ENCODE measurements at places on chromosomes 2 and 18. TPM values are rescaled to one million over a fixed set of nuclear protein-coding genes. Genes with fewer than 3 reads are reported as not detected.
A peak's percentile ranks its signal among the peaks of the same experiment; 100 is the strongest.

MATN3 gene
- polyA plus RNA-seq = 0.32 TPM

DNA sequence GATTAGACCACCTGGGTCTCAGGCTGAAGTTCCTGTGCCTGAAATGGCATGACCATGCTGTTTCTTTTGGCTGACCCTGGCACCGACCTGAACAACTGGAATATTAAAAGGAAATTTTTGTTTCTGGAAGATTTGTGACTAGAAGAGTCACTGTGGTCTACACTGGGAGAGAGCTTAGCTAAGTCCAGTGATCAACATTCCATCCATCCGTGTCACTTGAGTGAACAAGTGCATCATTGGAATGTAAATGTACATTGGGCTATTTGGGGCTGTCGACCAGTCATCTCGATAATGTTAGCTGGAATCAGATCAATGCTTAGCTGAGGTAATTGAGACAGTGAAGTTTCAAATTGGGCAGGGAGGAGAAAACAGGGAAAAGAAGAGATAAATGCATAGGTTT lies 95.4 kb upstream of the CCDC85A start:
- DNase-seq = no peak

DNA sequence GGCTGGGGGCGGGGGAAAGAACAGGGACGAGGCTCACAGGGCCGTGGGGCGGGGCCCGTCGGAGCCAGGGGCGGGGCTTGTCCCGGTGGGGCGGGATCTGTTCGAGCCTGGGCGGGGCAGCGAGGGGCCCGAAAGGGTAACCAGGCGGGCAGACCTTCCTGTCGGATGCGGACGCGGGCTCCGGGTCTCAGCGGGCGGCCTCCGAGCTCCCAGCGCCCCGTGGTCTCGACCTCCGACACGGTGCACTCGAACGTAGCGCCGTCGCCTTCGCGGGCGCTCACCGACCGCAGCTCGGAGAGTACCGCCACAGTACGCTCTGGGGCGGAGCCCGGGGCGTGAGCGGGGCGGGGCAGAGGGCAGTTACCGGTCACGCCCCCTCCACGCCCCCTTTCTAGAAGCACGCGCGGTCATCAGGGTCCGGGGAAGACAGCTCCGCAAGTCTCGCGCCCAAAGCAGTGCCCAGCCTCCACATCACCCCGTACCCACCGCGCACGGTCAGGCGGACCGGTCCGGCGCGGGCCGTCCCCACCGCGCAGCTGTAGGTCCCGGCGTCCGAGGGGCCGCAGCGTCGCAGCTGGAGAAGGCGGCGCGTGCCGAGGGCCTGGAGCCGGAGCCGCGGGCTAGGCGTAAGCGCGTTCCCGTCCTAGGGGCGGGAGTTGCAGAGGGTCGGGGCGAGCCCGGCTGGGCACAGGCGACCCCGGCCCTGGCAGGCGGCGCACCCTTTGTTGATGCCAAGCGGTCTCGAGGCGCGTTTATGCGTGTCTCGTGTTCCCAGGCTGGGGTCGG lies 8.7 kb downstream of the TMEM198 start:
- DNase-seq = peak; percentile 93

C2orf80 gene
- not detected for polyA plus RNA-seq

- DNase-seq = no peak
Observed at GRCh38 chr2:69567909-69568300, 75.6 kb downstream of the AAK1 start.

DNA sequence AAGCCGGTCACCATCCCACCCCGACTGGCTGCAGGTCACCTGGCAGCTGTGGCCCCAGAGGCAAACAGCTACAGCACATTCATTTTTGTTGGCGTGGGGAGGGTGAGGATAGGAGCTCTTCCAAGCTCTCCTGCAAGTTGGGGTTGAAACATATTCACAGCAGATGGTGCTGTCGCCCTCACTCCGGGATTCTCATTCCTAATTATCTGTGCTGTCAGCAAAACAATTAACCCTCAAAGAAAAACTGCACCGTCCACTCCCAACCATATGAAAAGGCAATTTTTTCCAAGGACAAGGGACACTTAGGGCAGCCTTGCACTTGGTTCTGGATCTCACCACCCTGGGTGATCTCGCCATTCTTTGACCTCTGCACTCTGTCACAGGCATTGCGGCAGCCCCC lies 68.6 kb downstream of the ZBTB7C start:
- no peak for DNase-seq

DNA sequence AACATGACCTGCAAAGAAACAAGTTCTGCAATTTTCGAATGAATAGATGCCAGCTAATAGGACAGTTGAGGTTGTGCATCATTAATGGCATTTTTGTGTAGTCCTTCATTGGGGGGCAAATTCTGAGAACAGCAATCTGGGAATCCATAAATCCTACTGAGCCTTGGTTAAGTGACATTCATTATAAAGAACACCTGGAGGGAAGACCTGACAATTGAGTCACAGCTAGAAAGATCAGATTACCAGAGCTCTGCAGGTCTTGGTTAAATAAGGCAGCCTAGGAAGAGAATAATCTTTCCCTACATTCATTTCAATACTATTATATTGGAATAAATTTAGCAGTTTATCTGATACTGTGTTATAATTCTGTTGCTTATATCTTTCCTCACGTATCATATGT lies 14.3 kb downstream of the KCNH7 start:
- DNase-seq = no peak

- DNase-seq = peak; percentile 60
Observed at GRCh38 chr2:84290537-84290936, 168.5 kb downstream of the SUCLG1 start.

DNA sequence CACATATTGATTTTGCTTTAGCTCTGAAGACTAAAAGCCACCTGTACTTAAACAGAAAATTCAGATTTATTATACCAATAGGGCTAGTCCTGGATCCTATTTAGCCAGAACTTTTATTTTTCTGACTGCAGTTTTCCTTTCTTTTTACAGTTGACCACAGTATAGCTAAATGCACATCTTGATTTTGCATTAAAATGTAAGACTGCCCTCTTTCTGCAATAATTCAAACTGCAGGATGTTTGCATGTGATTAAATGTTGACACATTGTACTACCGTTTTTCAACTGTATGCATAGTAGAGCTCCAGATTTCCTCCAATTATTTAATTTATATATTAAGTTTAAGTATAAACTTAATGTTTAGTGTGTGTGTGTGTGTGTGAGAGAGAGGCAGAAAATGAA lies 1262.9 kb downstream of the SUCLG1 start:
- DNase-seq = no peak

LCT gene
- 0.03 TPM for polyA plus RNA-seq

DNA sequence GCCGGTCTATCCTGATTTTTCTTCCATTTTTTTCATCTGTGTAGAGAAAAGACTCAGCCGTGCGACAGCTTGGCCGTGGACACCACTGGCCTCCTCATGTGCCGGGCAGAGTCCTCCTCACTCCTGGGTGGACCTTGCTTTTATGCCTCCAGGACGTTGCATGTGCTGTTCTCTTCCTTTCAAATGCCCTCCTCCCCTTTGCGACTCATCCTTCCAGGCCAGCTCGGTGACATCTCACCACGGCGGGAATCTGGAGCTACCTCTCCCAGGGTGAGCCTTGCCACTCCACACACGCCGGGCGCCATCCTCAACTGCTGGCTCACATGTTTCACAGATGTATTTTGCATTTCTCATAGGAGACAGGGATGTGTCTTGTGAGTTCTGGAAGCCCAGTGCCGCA lies 198.5 kb upstream of the HDAC4 start:
- peak; percentile 58 for DNase-seq

DNA sequence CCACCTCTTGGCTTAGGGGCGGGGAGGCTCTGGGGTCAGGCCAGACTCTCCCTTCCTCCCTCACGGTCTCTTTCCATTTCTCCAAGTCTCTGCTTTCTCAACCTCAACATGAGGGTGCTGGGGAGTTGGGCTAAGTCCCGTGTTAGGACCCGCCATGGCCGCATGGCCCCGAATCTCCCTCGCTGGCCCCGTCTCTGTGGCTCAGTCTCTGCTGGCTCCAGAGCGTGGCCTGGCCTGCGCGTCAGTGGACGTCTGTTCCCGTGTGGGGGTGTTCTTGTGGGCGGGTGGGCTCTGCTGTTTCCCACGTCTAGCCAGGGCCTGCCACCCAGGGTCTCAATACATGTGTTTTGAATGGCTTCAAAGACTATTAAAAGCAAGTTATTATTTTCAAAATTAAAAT lies 12.4 kb downstream of the ALLC start:
- no peak for DNase-seq

- DNase-seq = no peak
Observed at GRCh38 chr2:69779258-69780001, 37.5 kb downstream of the ANXA4 start.

ANKRD62 gene
- polyA plus RNA-seq = not detected

EVA1A gene
- polyA plus RNA-seq = 1.2 TPM

RPS27A gene
- polyA plus RNA-seq = 3,781 TPM

GRCh38 chr2:210546424-210547208 lies 9.8 kb upstream of the CPS1 start:
- DNase-seq = peak; percentile 54

MRO gene
- polyA plus RNA-seq = 0.46 TPM

DNA sequence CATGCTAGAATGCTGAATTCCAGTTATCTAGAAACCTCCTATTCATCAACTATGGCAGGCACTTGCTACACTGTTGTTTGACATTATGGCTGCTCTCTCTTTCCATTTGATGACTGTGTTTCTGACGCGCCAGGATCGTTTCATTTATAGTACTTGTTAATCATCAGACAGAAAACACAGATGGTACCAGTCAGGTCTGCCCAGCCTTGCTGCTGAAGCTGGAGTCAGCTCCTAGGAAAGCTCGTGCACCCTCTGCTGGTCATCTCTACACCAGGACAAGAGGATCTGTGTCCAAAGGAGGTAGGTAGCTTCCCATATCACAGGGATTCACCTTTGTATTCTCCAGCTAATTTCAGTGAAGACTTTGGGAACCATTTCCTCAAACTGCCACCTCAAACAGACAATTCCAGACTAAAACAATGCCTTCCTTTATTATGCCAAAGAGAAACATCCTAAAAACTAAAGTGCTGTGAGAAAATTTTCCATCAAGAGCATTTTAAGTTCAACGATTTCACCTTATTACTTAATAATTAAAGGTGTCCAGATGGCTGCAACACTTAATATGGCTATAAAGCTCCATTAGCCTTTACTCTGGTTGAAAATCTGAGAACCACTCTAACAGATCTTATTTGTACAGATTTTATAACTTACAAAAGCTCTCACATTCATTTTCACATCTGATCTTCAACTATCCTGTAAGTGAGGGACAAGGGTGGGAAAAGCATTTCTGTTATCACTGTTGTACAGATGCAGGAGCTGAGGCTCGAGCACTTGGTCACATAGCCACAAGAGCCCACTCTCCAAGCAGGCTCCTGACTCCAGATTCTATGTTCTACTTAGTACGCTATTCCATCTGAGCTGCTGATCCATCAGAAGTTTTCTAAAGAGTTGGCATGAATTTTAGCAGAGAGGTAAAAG lies 17.5 kb downstream of the METTL8 start:
- peak; percentile 94 for DNase-seq

DNA sequence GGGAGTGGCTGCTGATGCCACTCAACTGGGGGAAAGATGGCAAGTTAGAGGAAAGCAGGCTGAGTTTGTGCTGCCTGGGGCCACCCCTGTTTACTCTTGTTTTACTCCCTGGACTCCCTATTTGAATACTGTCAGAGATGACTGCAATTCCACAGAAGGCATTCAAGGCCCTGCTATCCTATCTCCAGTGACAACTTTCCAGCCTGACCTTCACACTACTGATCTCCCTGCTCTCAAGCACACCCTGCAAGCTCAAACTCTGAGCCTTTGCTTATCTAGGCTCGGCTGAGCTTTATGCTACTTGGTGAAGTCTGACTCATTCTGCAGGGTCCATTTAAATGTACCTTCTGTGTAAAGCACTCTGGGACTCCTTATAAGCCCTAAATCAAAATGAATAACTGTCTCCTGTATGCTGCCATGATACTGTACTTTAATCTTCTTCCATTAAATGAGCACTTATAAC lies 39.3 kb upstream of the DSG1 start:
- DNase-seq = no peak

GRCh38 chr2:200863782-200864175 lies 679 bp downstream of the CLK1 start:
- no peak for DNase-seq

DNA sequence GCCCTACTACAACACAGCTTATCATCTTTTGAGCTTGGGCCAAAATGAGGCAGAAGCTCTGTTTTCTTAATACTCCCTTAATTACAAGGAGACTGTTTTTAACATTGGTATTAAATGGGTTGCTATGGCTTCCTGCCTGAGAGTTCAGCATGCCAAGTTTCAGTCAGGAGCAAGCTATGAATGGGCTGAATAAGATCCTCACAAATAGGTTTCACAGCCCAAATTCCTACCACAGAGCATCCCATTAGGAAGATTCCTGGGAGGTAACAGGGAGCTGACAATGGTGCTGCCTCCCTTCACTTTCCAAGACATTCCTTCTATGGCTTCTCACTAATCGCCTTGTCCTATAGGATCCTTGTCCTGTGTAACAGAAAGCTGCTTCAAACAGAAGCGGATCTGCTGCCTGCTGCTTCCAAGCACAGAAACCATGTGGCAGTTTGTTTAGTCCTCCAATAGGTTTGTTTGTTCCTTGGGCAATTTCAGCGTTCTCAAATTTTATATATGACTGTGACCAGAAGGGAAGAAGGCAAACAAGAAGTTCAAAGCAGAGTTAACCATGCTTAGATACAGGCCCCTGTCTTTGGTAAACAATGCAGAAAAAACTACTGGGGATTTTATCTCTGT lies 70.9 kb downstream of the NCKAP5 start:
- DNase-seq = no peak

- no peak for DNase-seq
Observed at GRCh38 chr18:26909599-26910290, 44.2 kb upstream of the AQP4 start.

- DNase-seq = no peak
Observed at GRCh38 chr2:112257575-112257974, 2.7 kb upstream of the ZC3H8 start.

DNA sequence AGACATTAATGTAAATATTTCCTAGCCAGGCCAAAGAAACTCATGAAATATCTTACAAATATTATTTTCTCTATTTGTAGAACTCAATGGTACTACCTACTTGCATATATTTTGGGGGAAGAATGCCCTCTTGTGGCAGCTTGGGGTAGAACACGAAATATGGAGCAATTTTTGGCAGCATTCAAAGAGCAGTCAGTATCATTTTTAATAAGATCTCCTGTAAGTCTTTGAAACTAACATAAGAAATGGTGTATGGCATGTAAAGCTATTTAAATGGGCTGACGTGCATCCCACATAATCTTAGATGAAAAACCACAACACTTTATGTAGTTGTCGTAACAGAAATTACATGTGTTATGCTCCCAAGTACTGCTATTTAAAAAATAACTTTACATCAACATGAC lies 62.3 kb upstream of the CCDC195 start:
- DNase-seq = no peak

GRCh38 chr2:128600581-128601297 lies 282.1 kb upstream of the HS6ST1 start:
- DNase-seq = no peak

GRCh38 chr18:5900262-5900661 lies 4.9 kb upstream of the TMEM200C start:
- no peak for DNase-seq

- no peak for DNase-seq
Observed at GRCh38 chr2:70460333-70460732, 93.3 kb downstream of the TGFA start.

Measured in sigmoid colon (tissue), 7 donors.